H1 (cell line): ENCODE measurements at places on chromosomes 1 and 21. TPM values are rescaled to one million over a fixed set of nuclear protein-coding genes. Genes with fewer than 3 reads are reported as not detected.

DNA sequence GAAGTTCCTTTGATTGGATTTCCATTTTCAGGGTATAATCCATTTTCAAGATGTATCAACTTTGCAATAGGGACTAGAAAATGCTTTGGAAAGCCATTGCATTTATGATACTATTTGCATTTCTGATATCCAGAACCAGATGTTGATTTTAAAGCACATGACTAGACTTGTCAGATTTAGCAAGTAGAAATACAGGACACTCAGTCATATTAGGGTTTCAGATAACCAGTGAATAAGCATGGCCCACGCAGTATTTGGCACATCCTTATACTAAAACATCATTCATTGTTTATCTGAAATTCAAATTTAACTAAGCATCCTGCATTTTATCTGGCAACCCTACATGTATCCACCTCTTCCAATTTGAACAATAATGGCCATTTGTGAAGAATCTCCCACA, 113.3 kb upstream of the DPT start:
- no peaks in the 10 kb centered on the region for H3K36me3 ChIP-seq
- DNase-seq, result no peak
- H3K27ac ChIP-seq, result no peak overlapping the region
- no peak overlapping the region for H3K4me3 ChIP-seq
- H3K27me3 ChIP-seq, result no peaks in the 10 kb centered on the region
- H3K4me1 ChIP-seq, result no peaks in the 10 kb centered on the region

- no peaks in the 10 kb centered on the region for H3K4me1 ChIP-seq
- H3K4me3 ChIP-seq, result no peak overlapping the region
- H3K36me3 ChIP-seq, result no peaks in the 10 kb centered on the region
- no peak for DNase-seq
- H3K27me3 ChIP-seq, result no peaks in the 10 kb centered on the region
- no peak overlapping the region for H3K27ac ChIP-seq
Measured at GRCh38 chr1:183648042-183648441, 5.1 kb downstream of the APOBEC4 start.

Gene CYP4A22
- not detected in 2 replicates for total RNA-seq

- no peak overlapping the region for H3K27ac ChIP-seq
- no peaks in the 10 kb centered on the region for H3K4me1 ChIP-seq
- H3K36me3 ChIP-seq, result no peaks in the 10 kb centered on the region
- H3K4me3 ChIP-seq, result no peak overlapping the region
Measured at GRCh38 chr1:12409681-12410080, 179.9 kb downstream of the VPS13D start.

DNA sequence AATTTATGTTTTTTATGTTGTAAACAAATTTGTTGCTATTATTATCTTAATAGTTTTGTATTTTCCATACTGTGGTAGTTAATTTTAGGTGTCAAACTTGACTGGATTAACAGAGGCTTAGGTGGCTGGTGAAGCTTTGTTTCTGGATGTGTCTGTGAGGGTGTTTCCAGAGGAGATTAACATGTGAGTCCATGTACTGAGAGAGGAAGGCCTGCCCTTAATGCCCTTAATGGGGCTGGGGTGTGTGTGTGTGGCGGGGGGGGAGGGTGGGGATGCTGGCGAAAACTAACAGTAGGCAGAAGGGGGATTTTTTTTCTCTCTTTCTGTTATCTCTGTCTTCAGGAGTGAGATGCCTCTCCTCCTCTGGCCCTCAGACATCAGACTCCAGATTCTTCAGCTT, 1.9 kb downstream of the OR14A16 start:
- no peaks in the 10 kb centered on the region for H3K4me1 ChIP-seq
- no peak for DNase-seq
- H3K27ac ChIP-seq, result no peak overlapping the region
- H3K4me3 ChIP-seq, result no peak overlapping the region
- H3K36me3 ChIP-seq, result no peaks in the 10 kb centered on the region
- no peaks in the 10 kb centered on the region for H3K27me3 ChIP-seq

DNA sequence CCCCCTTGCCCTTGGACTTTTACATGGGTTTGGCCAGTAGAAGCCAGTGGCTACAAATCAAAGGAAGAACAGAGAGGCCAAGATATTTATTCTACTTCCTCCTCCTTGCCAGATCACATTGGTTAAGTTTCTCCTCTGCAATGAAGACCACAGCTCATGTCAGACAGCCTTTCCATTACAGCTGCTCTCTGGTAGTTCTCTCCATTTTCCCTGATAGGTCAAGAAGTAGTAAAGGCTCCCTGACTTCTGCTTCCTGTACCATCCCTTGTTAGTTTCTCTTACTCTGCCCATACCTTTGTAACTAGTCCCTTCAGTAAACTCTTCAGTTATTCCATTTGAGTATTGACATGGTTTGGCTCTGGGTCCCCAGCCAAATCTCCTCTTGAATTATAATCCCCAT, 27.8 kb downstream of the NME7 start:
- no peaks in the 10 kb centered on the region for H3K36me3 ChIP-seq
- no peaks in the 10 kb centered on the region for H3K4me1 ChIP-seq
- H3K27ac ChIP-seq, result no peak overlapping the region
- H3K27me3 ChIP-seq, result no peaks in the 10 kb centered on the region
- DNase-seq, result no peak
- no peak overlapping the region for H3K4me3 ChIP-seq

Gene EFCAB14
- 36.9 and 40.4 TPM in 2 replicates for total RNA-seq
